ENCODE measurements at places on chromosomes 5 and 9.

GRCh38 chr9:133252301-133253020 lies 22.5 kb downstream of the ABO start:
- DNase-seq, result no peak

DNA sequence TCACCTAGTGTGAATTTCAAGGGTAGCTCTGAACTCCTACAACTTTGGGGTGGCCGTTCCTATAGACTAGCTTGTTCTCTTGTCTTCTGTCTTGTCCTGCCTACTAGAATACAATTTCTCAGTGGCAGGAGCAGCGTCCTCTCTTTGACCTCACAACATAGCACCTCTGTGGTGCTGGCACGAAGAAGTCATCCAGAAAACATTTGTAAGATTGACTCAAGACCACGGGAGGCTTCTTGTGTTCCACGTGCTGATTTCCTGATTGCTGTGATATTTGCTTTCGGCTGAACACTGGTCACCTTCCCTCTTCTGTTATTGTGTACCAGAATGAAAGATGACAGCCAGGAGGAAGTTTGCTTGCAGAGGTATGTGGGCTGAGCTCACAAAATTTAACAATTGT lies 27.0 kb downstream of the SLC1A1 start:
- no peak for DNase-seq

GRCh38 chr5:72410688-72411295 lies 90.6 kb downstream of the PTCD2 start:
- no peak for DNase-seq

DNA sequence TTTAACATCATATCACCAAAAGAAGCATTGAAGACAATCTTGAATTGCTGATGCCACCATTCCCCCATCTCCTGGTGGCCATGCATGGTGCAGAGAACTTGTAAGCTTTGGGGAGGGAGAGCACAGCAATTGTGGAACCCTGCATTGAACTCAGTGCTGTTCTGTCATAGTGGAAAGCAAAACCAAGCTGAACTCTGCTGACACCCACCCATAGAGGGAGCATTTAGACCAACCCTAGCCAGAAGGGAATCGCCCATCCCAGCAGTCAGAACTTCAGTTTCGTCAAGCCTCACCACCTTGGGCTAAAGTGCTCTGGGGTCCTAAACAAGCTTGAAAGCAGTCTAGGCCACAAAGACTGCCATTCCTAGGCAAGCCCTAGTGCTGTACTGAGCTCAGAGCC lies 37.4 kb upstream of the RUSC2 start:
- DNase-seq, result no peak

Data from activated CD8-positive, alpha-beta memory T cell treated with anti-CD3 and anti-CD28 coated beads, Interleukin-2, amount 50 U/mL, for 48 hours (primary cell).